ENCODE measurements at places on chromosomes 5 and 9.

- DNase-seq: no peak
Observed at GRCh38 chr5:87313216-87313615, 45.5 kb downstream of the RASA1 start.

GRCh38 chr5:118033686-118034338, 954.5 kb downstream of the DTWD2 start:
- no peak for DNase-seq

- DNase-seq: no peak
Observed at GRCh38 chr5:150295741-150296486, 6.3 kb upstream of the CAMK2A start.

DNA sequence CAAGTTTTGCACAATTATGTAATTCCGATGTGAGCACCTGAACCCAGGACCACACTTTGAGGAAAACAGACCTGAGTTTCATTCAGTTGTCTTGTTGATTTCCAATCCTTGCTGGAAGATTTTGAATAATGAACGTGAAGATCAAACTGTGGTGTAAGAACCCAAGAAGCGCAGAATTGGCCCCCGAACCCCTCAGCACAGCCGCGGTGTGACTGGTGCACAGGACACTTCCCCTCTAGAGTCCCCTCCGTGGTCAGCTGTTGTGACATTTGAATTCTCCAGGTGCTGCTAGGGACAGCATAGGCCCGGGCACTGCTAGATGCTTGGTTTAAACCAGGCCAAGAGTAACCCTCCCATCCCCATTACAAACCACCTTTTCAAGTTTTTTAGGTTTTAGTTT, 1.7 kb downstream of the BRD3OS start:
- no peak for DNase-seq
